ENCODE measurements at places on chromosomes 6 and 20. TPM values are rescaled to one million over a fixed set of nuclear protein-coding genes. Genes with fewer than 3 reads are reported as not detected.

Gene CRIP3
- 0.51 TPM for total RNA-seq

Gene RALY
- total RNA-seq = 159 TPM

Gene ELOVL4
- 1.6 TPM for total RNA-seq

Gene CST4
- total RNA-seq = not detected

Gene OR2B3
- not detected for total RNA-seq

Gene RSPH9
- 0.34 TPM for total RNA-seq

Gene NMBR
- not detected for total RNA-seq

Gene DLL1
- 0.15 TPM for total RNA-seq

Gene RIPPLY2
- not detected for total RNA-seq

Gene SLC17A1
- total RNA-seq = 0.16 TPM

Gene KIAA1755
- 0.13 TPM for total RNA-seq

Gene EBF4
- 3.9 TPM for total RNA-seq

Gene BHLHE23
- not detected for total RNA-seq

Gene CFB
- total RNA-seq = 1.9 TPM

Gene BCAS1
- total RNA-seq = 0.41 TPM

Gene SMLR1
- not detected for total RNA-seq

Gene PTK7
- 5.8 TPM for total RNA-seq

Gene POU3F2
- total RNA-seq = not detected

Gene PCNA
- total RNA-seq = 397 TPM

Gene NR2E1
- total RNA-seq = not detected

Gene DIDO1
- total RNA-seq = 25.0 TPM

Gene DDX39B
- 336 TPM for total RNA-seq

Gene GTSF1L
- total RNA-seq = not detected

Gene C6orf132
- total RNA-seq = 2.5 TPM

Gene FRS3
- total RNA-seq = 2.9 TPM

Gene PSORS1C2
- not detected for total RNA-seq

Gene ARFGAP1
- total RNA-seq = 72.6 TPM

Gene SLC26A8
- total RNA-seq = 0.08 TPM

Gene ASIP
- not detected for total RNA-seq

Gene NRSN2
- total RNA-seq = 62.1 TPM

Gene LY6G6C
- 0.23 TPM for total RNA-seq

Gene ADIG
- total RNA-seq = not detected

Gene NKX2-2
- not detected for total RNA-seq

Gene BANF2
- total RNA-seq = not detected

Gene UNC5CL
- 0.47 TPM for total RNA-seq
